ENCODE measurements at places on chromosomes 6 and 20.

- DNase-seq: peak; percentile 68
Observed at GRCh38 chr20:59748619-59749191, 144.4 kb downstream of the PHACTR3 start.

GRCh38 chr6:63714091-63714490 lies 78.5 kb downstream of the PHF3 start:
- DNase-seq: no peak

- no peak for DNase-seq
Observed at GRCh38 chr6:157518397-157519250, 137.6 kb downstream of the ZDHHC14 start.

DNA sequence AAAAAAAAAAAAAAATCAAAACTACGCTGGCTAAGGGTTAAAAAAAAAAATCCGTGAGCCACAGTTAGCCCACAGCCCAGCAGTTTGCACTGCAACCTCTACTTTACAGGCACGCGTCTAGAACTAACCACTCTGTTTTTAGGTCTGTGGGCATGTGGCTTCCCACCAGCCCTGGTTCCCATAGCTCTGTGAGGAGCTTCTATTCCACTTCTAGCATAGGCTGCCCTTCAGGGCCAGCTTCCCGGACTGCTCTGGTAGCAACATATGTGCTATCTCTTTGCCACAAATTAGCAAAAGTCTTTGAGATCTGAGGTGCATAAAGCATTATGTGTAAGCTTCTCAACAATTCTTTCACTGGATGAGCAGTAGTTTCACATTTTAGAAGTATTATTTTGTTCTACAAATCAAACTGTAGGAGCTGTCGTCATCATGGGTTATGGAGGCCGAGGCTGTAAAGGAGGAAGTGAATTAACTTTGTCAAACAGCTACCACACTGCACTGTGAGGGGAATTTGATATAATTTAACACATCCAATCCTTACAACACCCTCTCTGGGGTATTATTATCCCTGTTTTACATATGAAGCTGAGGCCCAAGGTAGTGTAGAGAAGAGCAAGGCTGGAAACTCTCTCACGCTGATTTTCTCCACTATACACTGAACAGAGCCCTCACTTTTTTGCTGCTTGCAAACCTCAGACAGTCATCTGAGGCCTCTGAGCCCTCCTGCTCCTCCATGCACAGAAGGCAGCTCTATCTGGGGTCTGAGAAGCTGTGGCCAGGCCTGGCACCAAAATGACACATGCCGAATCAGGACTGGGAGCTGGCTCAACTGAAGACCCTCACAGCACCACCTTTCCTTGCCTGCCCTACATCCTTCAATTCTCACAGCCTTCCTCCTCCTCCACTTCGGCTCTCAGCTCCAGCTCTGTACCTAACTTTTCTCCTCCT lies 35.4 kb downstream of the MAN1A1 start:
- no peak for DNase-seq

DNA sequence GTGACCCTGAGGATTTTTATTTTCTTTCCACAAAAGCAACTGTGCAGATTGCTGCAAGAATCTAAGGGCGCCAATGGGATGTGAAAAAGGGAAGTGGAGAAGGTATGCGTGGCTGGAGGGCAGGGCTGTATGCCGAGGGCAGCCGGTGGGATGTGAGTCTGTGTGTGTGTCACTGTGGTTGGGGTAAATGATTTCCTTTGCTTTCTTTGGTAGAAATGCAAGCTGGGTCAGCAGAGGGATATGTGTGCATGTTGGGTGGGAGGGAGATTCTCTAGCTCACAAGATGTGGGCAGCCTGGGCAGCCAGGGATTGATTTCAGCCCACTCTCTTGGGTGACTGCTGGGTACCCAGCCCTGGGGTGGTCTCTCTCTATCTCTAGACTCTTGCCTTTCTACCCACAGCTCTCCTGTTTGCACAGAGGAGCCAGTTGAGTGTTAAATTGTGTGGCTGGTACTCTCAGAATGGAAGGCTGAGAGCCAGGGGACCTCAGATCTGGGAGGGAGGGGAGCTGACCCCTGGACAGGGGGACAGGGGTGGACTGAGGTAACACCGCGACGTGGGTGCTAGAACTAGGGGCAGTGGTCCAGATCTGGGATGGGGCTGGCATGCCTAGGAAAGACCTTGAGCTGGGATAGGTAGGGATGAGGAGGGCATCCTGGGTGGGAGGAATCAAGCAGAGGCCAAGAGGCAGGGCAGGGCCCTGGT lies 136.8 kb upstream of the RNF24 start:
- DNase-seq: no peak

DNA sequence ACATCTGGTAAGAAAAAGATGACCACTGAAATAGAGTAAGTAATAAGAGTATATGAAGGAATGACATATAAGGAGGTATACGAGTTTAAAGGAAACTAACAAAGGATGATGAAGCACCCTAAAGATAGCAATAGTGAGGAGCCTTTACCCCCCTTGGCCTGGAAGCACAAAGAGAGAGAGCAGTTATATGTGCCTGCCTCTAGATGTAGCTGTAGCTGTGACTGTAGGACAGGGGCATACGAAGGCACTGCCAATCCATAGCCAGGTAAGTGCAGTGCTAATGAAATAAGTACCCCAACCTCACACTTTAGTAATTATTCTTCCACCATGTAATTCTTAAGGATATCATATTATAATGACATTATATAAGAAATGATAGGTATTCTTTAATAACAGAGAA lies 90.1 kb upstream of the FKBP1C start:
- no peak for DNase-seq

DNA sequence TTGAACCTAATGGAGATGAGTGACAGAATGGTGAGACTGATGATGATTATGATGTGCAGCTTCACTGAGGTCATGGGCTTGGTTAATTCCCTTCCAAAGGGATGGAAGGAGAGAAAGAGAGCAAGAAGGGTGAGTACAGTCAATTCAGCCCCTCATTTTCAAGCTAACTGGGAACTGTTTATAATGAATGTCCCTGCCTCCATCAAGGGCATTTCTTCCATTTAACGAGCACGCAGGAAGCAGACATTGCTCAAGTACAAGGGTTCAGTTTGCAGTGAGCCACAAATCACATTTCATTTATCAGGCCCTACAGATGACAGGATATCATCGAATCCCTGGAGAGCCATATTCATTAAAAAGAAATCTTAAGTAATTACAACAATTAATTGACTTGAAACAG lies 158.3 kb upstream of the EEF1E1 start:
- no peak for DNase-seq

- DNase-seq: no peak
Observed at GRCh38 chr6:16544521-16544920, 216.7 kb downstream of the ATXN1 start.

- DNase-seq: no peak
Observed at GRCh38 chr20:63014710-63015109, 7.9 kb upstream of the BHLHE23 start.

DNA sequence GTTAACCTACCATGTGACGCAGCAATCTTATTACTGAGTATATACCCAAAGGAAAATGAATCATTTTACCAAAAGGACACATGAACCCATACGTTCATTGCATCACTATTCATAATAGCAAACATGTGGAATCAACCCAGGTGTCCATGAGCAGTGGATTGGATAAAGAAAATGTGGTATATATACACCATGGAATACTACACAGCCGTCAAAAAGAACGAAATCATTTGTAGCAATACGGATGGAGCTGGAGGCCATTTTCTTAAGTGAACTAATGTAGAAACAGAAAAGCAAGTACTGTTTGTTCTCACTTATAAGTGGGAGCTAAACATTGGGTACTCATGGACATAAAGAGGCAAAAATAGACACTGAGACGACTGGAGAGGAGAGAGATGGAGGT lies 44.2 kb downstream of the TBPL1 start:
- DNase-seq: no peak

DNA sequence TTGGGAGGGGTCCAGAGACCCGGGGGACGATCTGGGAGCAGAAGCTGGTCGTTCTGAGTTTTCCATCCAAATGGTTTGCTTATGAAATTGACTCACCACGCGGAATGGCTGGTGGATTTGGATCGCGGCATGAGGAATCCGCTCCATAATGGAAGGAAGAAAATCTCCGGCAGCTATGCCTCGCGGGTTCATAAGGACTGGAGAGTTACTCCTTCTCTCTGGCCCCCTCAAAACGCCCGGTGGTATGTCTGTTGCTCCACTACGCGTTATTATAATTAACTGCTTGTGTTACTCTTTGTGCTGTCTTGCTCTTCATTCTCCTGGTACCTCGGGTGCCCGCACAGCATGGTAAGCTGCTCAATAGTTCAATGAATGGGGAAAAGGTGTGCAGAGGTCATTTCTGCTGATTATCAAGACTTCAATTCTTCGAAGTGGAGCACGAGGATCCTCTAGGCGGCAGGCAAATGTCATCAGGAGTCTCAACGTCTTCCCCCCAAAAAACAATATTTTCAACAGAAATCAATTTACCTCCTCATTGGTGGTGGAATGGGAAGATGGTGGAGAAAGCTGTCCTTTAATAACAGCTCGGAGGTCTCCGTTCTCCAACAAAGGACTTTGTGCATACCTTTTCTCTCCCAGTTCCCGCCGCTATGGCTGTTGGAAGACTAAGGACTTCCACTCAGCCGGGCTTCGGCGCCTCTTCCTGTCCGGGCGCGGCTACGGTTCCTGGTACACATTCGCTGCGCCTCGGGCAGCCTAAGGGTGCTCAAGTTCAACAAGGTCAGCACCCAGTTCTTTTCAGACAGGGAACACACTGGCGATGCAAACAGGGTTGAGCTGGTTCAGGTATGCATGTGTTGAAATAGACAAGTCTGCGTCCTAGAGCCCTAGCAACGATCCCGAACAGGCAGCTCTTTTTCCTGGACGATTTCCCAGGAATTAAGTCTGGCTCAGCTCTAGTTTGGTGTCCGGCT lies 9.2 kb upstream of the PRSS16 start:
- DNase-seq: peak; percentile 13
